ENCODE measurements at places on chromosomes 1 and 21.
A peak's percentile ranks its signal among the peaks of the same experiment; 100 is the strongest.

- DNase-seq = no peak
Observed at GRCh38 chr1:194367121-194367520, 1180.7 kb upstream of the B3GALT2 start.

DNA sequence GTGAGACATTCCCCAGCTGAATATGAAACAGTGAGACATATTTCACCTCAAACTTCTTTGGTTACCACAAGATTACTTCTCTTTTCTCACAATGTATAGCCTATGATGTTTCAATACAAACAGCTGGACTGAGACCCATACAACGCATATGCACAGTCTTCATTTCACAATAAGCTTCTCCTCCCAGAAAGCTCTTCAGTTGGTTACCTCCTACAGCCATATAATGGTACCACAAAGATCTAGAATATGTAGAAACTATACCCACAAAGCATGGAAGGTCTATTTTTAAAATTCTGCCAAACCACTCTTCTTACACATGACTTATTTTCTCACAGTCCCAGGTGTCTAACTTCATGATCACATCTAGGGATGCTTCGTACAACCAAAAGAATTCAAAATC lies 70.8 kb downstream of the JAK1 start:
- no peak for DNase-seq

DNA sequence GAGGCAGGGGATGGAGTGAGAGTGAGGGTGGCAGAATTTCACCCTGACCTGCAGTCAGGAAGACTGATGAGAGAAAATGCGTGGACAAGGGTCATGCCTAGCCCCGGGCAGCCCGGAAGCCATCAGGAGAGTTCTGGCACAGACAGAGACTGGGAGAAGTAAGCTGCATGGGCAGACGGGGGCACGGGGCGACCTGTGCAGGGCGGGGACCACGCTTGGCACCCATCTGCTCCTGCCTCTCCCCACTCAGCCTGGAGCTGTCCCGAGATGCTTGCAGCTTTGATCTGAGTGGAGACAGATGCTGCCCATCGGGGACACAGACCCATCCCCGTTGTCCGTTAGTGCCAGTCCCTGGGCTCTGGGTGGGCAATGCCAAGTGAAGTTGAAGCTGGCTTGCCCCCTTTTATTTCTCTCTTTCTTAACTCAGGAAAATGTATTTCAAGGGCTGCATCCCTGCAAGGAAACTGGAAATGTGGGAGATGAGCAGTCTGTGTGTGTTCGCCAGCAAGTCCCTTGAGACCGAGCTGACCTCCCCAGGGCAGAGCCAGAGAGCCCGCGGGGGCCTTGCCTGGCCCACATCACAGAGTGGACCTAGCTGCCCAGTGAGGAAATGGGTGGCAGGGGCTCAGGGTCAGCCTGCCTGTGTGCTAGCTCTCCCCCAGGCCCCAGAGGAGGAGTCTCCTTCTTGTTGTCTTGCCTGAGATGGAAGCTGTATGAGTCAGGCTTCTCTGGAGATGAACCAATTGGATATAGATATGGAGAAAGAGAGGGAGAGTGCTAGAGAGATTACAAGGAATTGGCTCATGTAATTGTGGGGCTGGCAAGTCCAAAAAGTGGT lies 121.3 kb upstream of the C1orf174 start:
- no peak for DNase-seq

GRCh38 chr21:43193651-43194302 lies 25.0 kb downstream of the CRYAA start:
- no peak for DNase-seq

DNA sequence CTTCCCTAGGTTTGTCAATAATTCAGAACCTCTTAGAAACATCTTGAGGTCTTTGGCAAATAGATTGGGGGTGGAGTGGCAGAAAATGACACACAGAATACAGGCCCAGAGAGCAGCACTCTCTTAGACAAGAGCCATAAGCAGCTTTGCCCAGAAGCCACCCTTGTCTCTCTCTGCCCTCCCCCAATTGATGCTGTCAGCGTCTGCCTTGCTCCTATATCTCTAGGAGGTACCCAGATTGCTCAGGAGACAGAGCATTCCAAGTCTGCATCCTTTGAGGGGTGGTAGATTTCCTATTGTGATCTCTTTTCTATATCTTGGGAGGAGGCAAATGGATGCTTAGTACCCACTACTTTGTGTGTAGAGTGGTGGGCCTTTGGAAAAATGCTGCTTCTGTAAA lies 1.8 kb downstream of the RGL1 start:
- no peak for DNase-seq

DNA sequence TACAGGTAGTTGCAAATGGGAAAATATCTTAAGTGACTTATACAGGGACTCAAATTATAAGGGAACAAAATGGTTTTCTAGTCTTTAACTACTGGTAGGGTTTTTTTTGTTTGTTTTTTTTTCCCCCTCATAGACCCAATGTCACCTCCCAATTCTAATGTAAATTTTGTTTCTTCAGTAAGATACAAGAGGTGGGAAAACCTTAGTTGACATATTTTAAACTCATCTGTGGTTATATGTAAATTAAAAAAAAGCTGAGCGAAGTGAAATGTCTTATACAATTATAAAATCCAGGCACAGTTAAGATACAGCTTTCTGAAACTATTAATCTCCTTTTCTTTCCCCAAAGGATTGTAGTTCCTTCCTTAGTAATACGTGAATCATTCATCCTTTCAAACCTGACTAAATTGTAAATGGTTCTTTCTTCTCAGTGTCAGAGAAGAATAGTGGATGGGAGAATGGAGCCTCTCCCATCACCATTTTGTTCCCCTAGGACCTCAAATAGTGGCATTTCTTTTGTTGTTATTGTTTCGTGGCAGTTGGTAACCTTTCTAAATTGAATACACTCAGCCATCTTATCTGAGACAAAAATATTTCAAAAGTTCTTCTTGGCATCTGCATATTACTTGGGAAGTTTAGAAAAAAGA lies 11.2 kb downstream of the TSEN15 start:
- no peak for DNase-seq

DNA sequence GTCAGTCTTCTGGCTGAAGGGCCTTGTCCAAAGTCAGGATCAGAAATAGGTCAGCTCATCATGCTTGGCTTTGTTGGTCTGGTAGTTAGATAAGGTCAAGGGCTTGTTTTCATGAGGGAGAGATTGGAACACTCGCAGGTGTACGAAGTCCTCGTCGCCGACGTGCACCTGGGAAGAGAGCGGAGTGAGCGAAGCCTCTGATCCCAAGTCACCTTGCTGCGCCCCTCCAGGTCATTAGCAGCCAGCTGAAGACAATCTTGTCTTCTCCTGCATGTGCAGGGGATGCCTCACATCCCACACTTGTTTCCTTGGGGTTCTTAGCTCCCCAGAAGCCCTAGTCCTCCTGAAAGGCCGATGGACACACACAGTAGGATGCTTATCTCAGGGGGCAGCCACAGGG lies 1.9 kb downstream of the CSTB start:
- no peak for DNase-seq

- no peak for DNase-seq
Observed at GRCh38 chr1:117295001-117295400, 72.2 kb upstream of the MAN1A2 start.

- DNase-seq = no peak
Observed at GRCh38 chr1:230064283-230064682, 2.8 kb upstream of the GALNT2 start.

DNA sequence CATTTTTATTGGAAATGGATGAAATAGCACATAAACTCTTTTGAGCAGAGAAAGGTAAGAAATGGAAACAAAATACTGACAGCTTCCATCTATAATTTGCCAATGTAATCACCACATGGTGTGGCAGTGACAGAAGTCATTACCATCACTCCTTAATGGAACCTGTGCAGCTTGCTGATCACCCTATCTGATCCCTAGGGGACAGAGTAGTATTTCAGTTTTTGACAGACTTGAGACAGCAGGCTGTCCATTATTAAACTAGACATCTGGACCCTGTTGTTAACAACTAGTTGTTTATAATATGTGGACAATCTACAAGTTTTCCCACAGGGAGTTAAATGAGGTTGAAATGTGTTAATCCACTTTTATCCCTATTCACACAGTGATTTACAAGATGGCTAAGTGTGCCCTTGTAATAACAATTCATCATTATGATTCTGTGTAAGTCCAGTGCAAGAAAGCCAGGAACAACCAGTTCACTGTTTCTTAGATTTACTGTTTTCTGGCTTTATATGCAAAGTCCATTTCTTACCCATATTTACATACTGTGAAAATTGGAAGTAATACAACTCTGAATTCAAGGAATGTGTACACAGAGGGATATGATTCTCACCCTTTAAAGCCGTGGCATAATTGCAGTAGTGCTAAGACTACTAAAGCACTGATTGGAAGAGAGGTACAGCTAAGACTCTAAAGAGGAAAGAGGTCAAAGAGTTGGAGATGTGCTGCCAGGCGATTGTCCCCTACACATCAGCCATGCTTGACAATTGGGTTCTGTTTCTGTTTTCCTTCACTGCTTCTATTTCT lies 9.1 kb downstream of the KCNT2 start:
- DNase-seq = no peak

- DNase-seq = no peak
Observed at GRCh38 chr1:186183970-186184628, 191.0 kb downstream of the TPR start.

DNA sequence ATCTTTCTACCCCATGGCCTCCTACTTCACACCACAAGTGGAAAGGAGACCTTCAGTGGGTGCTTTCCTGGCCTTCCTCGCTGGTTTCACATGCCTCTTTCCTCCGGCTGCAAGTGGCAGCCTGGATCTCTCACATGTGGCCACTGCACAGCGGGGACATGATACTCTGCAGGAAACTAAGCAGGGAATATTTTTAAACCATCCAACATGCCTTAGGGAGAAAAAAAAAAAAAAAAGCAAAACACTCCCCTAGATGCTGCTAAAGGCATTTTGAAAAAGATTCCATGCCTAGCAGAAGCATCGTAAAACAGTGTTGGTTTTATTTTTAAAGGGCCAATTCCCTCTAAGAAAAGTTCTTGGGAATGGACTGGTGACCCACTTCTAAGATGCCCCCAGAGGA lies 12.2 kb upstream of the GJA5 start:
- no peak for DNase-seq

- DNase-seq = peak; percentile 79
Observed at GRCh38 chr1:23558140-23558871, 995 bp downstream of the ID3 start.

DNA sequence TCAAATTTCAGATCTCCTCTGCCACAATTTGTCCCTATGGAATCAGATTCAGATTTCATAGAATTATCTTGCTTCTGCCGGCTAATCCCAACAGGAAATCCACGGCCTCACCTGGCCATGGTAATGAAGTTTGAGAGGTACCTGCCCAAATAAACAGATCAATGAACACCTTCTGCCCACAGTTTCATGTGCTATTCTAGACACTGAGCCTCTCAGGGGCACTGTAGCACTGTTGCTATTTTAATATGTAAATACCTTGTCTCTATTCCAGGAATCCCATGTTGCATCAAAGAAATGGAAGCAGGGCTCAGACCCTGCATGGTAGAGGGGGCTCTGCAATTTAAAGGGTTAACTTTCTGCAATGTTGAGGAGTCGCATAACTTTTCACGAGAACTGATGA lies 593.1 kb downstream of the PTBP2 start:
- DNase-seq = no peak

GRCh38 chr1:184900507-184900906 lies 73.8 kb downstream of the NIBAN1 start:
- no peak for DNase-seq

DNA sequence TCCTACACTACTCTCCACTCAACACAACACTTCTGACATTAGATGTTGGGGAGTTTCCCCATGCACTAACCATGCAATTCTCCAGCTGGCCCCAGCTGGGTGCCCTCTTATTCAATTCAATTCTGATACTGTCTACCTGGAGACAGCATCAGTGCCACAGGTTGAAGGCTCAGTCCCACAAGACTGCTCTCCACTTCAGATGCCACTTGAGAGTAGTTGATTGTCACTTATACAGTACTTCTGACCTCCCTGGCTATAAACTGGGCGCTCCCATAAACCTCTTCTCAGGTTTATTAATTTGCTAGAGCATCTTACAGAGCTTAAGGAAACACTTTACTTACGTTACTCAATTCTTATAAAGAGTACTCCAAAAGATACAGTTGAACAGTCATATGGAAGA lies 442.3 kb downstream of the LRRIQ3 start:
- DNase-seq = no peak

- no peak for DNase-seq
Observed at GRCh38 chr1:116765962-116766361, 11.7 kb downstream of the CD2 start.

- no peak for DNase-seq
Observed at GRCh38 chr1:66351478-66351877, 182.5 kb upstream of the SGIP1 start.

- no peak for DNase-seq
Observed at GRCh38 chr1:31423418-31423947, 10.5 kb downstream of the SERINC2 start.

Measured in LoVo (cell line).